KG1 (cell line): ENCODE measurements at places on chromosomes 2 and 18.

DNA sequence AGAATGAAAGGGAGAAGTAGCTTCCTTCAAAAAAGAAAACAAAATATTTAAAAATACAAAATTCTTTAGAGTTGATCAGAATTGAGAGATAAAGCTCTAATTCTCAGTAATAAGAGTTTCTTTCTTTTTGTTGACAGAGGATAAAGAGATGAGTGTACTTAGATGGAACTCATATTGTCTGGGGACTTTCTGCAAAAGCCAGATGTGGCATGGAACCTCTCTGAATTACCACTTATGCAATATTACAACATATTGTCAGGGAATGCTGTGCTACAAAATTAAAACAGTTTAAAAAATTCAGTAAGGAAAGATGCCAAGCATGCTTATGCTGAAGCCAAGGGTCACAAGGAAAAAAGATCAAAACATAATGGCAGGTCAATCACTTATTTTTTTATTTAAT is 386.6 kb upstream of the LRATD1 start:
- DNase-seq: no peak

DNA sequence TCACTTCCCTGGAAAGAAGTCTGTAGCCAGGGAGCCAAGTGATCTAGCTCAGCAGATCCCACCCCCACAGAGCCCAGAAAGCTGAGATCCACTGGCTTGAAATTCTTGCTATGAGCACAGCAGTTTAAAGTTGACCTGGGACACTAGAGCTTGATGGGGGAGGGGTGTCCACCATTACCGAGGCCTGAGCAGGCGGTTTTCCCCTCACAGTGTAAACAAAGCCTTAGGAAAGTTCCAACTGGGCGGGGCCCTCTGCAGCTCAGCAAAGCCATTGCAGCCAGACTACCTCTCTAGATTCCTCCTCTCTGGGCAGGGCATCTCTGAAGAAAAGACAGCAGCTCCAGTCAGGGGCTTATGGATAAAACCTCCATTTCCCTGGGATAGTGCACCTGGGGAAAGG is 887.2 kb upstream of the LRATD1 start:
- DNase-seq: no peak

GRCh38 chr2:554444-554843 is 122.8 kb downstream of the TMEM18 start:
- DNase-seq: no peak

GRCh38 chr2:216261042-216261537 is 111.2 kb downstream of the MARCHF4 start:
- DNase-seq: no peak

- no peak for DNase-seq
Observed at GRCh38 chr2:237116431-237116830, 30.7 kb downstream of the COPS8 start.

DNA sequence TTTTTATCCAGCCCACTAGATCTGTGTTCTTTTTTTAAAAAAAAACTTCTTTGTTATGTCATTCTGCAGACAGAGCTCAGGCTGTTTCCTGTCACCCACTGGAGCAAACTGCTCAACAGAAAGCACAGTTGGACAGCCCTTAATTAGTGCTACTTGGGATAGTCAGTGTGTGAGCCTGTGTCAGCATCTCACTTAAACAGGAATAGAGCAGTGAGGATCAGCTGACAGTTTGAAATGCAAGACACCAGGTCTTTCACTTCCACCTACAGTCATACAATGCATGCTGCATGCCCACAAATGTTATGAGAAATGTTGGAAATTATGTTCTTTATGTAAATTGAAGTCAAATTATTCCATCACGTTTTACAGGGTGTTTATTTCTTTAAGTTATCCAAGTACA is 174.9 kb downstream of the NR4A2 start:
- no peak for DNase-seq
